ENCODE measurements at places on chromosomes 4 and X.

DNA sequence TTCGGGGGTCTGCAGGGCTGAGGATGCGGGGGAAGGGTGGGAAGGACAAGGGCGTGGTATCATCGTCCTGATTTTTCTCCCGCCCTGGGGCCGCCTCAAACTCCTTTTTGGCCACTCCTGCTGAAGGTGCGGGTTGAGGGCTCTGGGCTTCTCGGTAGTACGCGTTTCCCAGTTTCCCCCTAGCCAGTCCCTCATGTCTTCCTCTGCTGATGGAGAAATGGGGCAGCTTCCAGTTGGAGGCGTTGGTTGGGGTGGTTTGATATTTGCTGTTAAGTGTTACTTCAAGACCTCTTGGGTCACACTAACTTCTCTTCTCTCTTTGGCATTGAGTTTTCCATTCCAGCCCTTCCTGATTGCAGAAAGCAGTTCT lies 482 bp downstream of the GSTCD start:
- DNase-seq = no peak

DNA sequence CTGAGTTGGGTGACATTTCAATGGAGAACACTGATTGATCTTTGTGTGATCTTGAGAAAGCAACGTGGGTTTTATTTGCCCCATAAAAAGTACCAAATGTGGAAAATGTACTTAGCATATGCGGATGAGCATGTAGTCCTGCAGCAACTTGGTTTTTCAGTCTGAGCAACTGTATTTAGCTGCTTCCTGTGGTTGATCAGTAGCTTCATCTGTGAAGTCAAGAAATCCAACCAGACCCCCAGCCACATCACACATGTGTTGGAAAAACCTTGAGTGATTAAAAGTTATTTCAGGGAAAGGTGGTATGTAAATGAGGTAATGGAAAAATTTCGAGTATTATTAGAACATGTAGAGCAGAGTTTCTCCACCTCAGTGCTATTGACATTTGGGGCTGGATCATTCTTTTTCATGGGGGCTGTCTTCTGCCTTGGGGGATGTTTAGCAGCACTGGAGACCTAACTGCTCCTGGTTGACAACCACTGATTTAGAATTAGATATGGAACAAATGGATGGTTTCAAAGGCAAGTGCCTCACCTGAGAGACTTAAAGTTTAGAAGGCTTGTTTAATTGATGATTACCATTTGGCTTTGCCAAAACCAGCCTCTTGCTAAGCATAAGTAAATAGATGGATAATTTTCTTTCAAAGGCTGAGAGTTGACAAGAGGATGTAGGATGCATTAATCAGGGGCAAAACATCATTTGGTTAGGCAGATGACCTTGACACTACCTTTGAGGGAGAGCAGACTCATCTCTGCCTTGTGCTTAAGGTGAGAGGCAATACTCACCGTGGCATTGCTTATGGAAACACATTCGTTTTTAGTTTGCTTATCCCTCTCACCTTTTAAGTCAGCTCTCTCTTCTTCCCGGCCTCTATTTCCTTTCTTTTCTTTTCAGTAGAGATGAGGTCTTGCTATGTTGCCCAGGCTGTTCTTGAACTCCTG lies 193.0 kb upstream of the RPS6KA3 start:
- no peak for DNase-seq

- peak; percentile 52 for DNase-seq
These were observed 5.6 kb downstream of the NYX start for GRCh38 chrX:41452565-41453356.

- DNase-seq = no peak
These were observed 18.7 kb downstream of the YIPF7 start for GRCh38 chr4:44632733-44633132.

DNA sequence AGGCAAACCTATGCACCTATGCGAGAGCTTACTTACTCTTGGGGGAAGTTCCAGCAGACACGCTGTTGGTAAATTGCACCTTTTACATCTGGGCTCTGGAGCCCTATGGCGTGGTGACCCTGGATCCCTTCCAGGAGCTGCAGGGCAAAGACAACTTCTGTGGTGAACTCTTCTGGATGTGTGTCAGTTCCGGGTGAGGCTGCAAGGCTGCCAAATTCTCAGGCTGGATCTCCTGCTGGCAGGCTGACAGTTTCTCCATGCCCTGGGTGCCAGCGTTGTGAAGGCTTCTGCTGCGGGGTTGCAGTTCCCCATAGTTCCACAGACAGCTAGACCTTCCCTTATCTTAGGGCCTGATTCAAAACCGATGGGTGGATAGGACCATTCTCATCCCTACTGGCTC lies 37.9 kb downstream of the RAP2C start:
- no peak for DNase-seq

Data from AG09319 (cell line).